ENCODE measurements at places on chromosomes 1 and 21. TPM values are rescaled to one million over a fixed set of nuclear protein-coding genes. Genes with fewer than 3 reads are reported as not detected.

DNA sequence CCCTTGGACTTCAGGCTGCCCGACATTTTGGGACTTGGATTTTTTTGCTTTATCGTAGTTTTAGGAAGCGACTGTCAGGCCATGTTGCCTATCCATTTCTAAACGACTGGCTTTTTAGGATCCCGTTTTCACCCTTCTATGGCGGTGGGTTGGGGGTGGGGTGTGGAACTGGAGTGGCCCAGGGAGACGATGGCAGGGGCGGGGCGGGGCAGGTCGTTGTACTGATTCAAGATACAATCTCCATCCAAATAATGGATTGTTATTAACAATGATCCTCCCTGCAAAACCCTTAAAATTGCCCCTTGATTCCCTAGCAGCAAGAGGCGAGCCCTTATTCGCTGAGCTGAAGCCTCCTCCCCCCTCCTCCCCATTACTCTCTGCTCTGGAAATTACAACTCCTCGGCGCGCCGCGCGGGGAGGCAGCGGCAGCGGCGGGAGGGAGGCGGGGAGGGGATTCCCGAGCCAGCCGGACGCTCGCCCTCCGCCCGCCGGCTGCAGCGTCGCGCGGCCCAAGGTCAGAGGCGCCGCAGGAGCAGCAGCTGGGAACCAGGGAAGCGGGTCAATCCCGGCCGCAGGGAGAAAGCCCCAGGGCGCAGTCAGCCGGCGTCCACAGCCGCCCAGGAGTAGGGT, at the start of gene TRIM67:
TSS of gene TRIM67 (plus strand) at position 392 of the 630 bp plus-strand sequence. CDS start 912 bp downstream, outside the sequence.
- DNase-seq, result no peak

GRCh38 chr1:38062361-38063288, 16.0 kb upstream of the POU3F1 start:
- no peak for DNase-seq

- DNase-seq, result no peak
Measured at GRCh38 chr1:238953448-238954010, 432.8 kb upstream of the CHRM3 start.

DNA sequence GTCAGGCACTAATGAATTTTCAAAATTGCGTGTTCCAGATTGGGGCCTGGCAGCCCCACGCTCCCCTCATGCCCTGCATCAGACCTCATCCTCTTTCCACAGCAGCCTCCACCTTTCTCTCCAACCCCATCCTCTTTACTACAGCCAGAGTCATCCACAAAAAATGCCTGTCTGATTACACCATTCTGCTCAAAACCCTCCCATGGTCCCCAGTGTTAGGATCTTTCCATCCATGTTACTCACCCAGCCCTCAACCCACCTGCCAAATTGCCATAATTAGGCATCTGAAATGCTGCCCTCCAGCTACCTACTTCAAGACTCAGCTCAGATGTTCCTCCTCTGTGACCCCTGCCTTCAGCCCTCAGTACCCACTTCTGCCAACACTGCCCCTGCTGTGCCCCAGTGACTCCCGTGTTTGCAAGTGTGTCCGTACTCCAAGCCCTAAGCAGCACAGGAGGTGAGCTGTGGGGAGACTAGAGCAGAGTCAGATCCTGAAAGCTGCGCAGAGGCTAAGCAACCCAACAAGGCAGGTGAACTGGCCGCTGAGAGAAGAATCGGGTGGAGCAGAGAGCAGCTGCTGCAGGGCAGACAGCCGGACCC, 715 bp upstream of the ARTN start:
- DNase-seq, result no peak

- DNase-seq, result no peak
Measured at GRCh38 chr1:182149411-182149965, 88.0 kb upstream of the ZNF648 start.

DNA sequence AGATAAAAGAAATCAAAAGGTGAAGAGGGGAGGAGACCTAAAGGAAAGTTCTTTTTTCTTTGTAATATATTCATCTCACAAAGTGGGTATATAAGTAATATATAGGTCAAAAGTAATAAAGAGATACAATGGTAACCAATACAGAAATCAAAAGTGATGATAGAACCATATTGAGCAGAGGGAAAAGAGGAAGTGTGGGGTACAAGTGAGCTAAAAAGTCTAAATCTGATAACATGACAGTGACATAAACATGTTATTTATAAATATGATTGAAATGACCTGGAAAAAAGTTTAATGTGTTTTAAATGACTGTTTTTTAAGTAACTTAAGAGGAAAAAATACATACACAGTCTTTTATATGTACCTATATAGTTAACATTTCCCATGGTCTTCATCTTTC, 70.5 kb downstream of the MRPL39 start:
- no peak for DNase-seq

- no peak for DNase-seq
Measured at GRCh38 chr1:153058826-153059784, 1.8 kb upstream of the SPRR2A start.

- DNase-seq, result no peak
Measured at GRCh38 chr1:190477762-190478148, at the start of gene BRINP3. TSS of gene BRINP3 (minus strand) at chr1:190477864.

DNA sequence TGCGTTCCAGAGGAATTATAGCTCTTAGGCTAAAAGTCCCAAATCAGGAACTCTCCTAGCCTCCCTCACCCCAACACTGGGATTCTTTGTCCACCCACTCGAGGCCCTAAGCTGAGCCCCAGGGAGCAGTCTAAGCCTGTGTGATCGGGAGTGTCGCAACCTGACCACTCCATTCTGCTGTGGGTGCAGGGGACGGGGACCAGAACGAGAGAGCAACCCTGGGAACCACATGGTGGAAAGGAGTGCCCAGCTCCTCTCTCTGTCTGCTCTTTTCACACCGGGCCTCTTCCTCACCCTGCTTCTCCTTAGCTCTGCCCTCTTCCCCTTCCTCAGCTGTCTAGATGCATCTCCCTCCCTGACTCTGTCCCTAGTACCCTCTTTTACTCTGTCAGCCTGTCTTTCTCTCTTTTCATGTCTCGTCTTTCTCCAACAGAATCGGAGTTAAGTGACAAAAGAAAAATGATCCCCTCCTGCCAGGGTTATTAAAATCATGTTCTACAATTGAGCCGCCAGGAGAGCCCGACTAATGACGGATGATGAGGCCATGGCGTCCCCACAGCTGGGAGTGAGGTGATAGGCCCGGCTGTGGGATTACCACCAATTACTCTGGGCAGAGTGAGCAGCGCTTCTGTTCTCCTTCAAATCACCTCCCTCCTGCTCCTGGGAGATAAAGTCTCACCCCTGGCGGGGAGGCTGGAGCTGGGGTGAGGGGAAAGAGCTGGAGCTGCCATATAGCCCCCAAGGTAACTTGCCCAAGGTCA, 34.5 kb upstream of the CSF3R start:
- no peak for DNase-seq

- no peak for DNase-seq
Measured at GRCh38 chr1:117511273-117511672, 94.6 kb upstream of the TENT5C start.

- no peak for DNase-seq
Measured at GRCh38 chr1:107009281-107009680, 47.2 kb upstream of the PRMT6 start.

- no peak for DNase-seq
Measured at GRCh38 chr1:204511366-204511765, 4.8 kb upstream of the MDM4 start.

- no peak for DNase-seq
Measured at GRCh38 chr1:28199328-28200233, 23.1 kb upstream of the PTAFR start.

DNA sequence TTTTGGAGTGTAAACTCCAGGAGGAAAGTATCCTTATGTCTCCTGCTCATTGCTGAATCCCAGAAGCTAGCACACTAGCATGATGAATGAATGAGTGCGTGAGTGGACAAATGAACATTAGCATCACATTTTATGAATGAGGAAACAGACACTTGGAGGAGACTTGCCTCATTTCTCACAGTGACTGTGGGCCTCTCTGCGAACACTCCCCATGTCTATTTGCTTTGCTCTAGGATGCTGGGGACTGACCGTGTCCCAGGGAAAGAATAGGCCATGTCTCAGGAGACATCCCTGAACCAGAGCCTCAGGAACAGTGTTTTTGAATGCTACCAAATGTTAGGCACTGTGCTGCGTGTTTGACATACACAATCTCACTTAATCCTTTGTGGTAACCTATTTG, 140.9 kb downstream of the OMA1 start:
- no peak for DNase-seq

The PYHIN1 gene
- total RNA-seq, result not detected

The TPTE gene
- total RNA-seq, result not detected

The CD247 gene
- 0.57 TPM for total RNA-seq

The PDIK1L gene
- total RNA-seq, result 8.8 TPM

The PROK1 gene
- total RNA-seq, result 0.22 TPM

The LCE1C gene
- total RNA-seq, result not detected

The PRR9 gene
- not detected for total RNA-seq

The LDLRAD2 gene
- not detected for total RNA-seq

The RXRG gene
- not detected for total RNA-seq

The RAB3B gene
- 15.1 TPM for total RNA-seq

The BMP8B gene
- total RNA-seq, result 9.5 TPM

The NUDT4B gene
- 0.74 TPM for total RNA-seq

The RGS4 gene
- not detected for total RNA-seq

The LCE6A gene
- total RNA-seq, result not detected

Measured in HCT116 (cell line).